ENCODE measurements at places on chromosomes 1 and 21.

DNA sequence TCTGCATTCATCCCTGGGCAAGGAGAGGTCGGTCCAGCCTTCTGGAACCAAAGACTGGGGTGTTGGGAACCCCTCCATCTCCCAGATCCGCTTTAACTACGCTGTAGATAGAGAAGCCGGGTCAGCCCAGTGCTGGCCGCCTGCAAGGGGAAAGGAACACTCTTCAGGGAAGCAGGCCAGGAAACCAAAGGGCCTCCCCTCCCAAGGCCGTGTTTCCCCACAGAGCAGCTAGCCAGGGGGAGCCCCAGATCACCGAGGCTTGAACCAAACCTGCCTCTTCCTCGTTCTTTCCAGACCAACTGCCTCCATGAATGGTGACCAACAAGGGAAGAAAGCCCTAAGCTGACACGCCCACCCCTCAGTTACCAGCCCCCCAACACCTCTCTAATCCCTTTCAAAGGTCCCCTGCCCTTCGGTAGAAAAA lies 1.2 kb upstream of the CHD5 start:
- no peak for DNase-seq

GRCh38 chr1:112614460-112615065 lies 4.4 kb downstream of the ST7L start:
- DNase-seq: peak; percentile 78

- DNase-seq: no peak
Measured at GRCh38 chr1:2241820-2242219, 13.7 kb downstream of the SKI start.

- DNase-seq: no peak
Measured at GRCh38 chr1:46638921-46639320, 22.3 kb upstream of the MOB3C start.

GRCh38 chr1:67831850-67832513 lies 1.3 kb downstream of the GNG12 start:
- DNase-seq: no peak

GRCh38 chr1:103256490-103256889 lies 148.2 kb upstream of the COL11A1 start:
- DNase-seq: no peak

DNA sequence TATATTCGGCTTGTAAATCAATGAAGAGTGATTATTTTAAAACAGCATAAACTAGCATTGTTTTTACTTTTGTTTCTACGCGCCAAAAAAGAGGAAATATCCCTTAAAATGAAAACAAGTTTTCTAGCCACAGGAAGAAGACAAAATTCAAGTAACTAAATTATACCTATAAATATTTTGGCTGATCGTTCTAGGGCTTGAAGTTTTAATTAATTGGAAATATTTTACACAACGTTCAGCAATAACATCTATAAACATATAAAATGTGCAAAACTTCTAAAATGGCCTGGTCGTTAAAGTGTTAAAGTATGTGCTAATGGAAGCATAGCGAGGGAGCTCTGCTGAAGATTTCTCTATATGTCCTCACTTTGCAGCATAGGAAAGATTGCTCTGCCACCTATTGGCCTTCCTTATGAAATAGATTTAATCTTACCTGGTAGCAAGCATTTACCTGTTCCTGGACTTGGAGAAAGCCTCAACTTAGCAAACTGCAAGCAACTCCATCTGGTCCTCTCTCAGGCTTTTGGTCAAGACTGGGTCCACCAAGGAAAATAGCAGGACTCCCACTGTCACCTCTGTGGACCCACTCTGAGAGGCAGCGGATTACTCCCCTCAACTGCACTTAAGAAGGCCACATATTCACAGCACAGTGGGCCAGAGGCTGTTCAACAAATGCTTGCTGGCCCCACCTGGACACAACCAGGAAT lies 351.3 kb upstream of the RUNX1 start:
- peak; percentile 82 for DNase-seq

DNA sequence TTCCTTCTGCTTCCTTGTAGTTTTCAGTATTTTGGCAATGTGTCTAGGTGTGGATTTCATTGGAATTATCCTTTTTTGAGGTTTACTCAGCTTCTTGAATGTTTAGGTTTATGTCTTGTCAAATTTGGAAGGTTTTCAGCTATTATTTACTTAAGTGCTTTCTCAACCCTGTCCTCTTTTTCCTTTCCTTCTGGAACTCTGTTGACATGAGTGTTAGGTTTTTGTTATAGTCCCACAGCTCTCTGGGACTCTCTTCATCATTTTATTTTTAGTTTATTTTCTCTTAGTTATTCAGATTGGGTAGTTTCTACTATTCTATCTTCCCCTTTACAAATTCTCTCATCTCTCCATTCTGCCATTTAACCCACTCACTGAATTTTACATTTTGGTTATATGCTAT lies 63.1 kb upstream of the GPR88 start:
- DNase-seq: no peak

DNA sequence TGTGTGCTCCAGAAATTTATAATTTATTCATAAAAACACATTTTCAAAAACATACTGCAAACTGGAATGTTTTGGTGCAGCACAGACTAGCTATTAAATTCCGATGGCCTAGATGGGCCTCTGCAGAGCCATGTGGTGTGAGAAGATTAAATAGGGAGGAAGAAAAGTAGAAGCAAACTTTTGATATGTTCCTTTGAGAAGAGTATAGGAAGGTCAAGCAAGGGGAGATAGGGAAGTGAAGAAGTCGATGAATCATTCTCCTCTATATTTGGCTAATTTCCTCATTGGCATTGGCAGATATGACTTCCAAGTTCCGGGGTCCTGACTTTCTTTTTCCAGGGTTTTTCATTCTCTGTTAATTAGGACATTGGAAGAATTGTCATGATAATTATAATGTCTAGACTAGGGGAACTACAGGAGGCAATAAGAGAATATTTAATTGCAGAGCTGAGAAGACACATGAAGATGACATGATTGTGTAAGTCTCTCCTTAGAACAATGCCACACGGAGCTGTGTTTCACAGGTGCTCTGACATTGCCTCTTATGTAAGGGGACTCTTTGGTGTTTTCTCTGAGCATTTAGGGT lies 19.3 kb upstream of the ZNF326 start:
- no peak for DNase-seq

GRCh38 chr1:11314959-11315358 lies 42.0 kb downstream of the UBIAD1 start:
- DNase-seq: no peak

- peak; percentile 31 for DNase-seq
Measured at GRCh38 chr1:77084457-77084856, 134.8 kb downstream of the PIGK start.

- no peak for DNase-seq
Measured at GRCh38 chr1:70376196-70376595, 21.7 kb upstream of the ANKRD13C start.

- DNase-seq: peak; percentile 4
Measured at GRCh38 chr1:30194046-30194619, 529.3 kb downstream of the MATN1 start.

GRCh38 chr1:209704584-209704983 lies at the start of gene HSD11B1:
TSS of gene HSD11B1 (plus strand) at chr1:209704846. CDS start at chr1:209704943, 97 bp downstream.
- DNase-seq: no peak

GRCh38 chr1:185215911-185216310 lies 58.9 kb downstream of the SWT1 start:
- no peak for DNase-seq

DNA sequence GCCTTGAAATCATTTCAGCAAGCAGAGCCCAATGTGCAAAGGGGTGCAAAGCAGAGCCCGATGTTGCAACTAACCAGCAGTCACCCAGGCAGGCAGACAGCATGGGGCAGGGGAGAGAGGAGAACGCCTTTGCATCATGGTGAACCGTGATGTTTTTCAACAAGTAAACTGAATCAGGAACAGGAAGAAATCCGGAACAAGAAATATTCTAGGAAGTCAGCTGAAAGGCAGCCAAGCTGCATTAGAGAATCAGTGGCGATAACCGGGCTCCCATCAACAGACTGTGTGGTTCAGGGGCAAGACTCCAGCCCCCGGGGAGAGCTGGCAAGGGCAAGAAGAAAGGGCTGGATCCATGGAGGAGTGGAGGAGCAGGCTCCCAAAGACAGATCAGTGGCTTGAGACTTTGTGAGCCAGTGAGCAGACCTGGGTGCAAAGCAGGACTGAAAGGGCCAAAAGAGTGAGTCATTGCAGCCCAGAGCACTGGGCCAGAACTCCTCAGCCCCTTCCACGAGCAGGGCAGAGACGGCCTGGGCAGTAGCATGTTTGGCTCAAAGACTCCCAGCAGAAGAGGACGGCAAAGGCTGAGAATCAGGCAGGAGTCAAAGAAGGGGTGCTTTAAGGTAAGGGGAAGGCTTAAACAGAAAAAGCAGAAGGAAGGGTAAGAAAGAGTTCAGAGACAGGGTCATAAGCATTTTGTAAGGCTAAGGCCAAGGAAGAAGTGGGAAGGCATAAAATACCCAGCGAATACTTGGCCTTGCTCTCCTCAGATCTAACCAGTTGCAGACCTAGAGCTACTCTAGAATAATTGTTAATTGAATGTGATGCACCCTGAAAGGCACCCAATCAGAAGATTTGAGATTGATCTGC lies 155.0 kb downstream of the SETD4 start:
- DNase-seq: no peak

DNA sequence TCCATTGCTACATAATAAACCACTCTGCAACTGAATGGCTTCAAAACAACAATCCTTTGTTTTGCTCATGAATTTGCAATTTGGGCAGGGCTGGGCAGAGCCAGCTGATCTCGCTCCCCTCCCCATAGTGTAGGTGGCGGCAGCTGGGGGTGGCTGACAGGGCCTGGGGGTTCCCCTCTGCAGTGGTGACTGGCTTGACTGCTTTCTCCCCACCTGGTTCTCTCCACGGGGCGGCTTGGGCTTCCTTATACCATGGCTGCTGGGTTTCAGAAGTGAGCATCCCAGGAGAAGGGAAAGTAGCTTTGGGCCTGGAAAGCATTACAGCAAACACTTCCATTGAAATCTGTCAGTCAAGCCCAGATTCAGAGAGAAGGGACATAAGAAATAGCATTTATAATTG lies 129.7 kb upstream of the ZBTB40 start:
- DNase-seq: no peak

DNA sequence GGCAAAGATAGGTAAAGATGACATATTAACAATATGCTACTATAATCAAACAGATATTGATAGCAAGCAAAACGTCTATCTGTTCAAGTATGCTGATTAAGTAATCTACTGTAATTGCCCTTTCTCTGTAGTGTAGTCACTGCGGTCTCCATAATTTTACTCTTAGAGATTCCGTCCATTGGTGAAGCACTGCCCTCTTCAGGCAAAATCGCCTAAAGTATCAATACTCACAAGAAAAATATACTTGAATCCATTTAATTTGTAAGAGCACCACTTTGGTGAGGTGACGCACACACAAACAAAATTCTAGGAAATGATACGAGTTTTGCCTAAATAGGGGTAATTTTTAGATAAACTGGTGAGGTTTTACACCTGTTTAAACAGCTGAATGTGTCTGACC lies 434.6 kb upstream of the CHRM3 start:
- DNase-seq: no peak

- peak; percentile 71 for DNase-seq
Measured at GRCh38 chr1:8423269-8423691, 105.4 kb downstream of the SLC45A1 start.

- DNase-seq: no peak
Measured at GRCh38 chr21:20874202-20874601, 124.0 kb upstream of the NCAM2 start.

DNA sequence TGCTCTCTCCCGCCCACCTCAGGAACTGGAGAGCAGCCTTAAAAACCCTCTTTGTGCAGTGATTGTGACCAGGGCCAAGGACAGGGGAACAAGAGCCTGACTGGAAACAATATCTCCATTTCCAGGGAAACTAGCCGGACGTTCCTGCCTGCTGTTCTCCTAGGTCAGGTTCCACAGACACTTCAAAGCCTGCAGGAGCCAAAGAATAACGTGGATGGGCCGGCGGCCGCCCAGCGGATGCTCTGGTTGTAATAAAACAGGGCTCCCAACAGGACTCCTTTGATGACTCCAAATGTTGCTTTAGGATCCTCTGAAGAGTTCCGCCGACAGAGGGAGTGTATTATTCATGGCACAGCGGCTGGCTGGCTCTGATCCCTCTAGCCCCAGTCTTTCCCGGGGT lies 162.2 kb downstream of the PLXNA2 start:
- no peak for DNase-seq

DNA sequence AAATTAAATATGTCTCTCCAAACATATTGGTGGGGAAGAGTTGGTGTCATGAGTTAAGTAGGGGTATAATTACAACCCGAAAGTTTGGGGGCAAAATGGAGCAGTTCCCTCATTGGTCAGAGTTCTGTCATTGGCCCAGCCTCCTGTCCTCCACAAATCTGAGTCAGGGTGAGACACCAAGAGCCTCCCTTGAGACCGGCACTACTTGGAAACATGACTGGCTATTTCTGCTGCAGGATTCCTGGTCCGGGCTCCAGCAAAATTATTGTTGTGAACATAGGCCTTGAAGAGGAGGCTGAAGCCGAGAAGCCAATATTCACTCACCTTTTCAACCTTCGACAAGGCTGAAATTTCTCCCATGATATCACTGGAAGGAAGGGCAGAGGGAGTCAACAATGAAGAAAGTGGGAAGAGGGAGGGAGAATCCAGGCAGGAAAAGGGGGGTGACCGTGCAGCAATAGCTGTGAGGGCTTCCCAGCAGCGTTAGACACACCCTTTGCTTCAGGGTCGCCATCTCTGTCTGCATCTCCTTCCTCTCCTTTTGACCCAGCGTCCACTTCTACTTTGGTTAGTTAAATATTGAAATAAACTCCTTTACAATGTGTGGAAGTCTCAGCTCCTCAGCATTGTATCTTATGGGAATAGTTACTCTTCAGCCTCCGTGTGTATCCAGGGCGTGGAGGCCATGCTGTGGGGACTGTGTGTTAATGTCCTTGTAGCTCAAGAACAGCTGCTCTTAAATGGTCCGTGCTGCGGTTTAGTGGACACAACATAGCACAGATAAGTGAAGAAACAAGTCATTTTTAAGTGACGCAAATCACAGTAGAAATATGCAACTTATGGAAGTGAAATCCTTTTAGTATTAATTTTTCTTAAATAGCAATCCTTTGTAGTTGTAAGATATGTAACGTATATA lies 307.4 kb downstream of the DISC1 start:
- no peak for DNase-seq

DNA sequence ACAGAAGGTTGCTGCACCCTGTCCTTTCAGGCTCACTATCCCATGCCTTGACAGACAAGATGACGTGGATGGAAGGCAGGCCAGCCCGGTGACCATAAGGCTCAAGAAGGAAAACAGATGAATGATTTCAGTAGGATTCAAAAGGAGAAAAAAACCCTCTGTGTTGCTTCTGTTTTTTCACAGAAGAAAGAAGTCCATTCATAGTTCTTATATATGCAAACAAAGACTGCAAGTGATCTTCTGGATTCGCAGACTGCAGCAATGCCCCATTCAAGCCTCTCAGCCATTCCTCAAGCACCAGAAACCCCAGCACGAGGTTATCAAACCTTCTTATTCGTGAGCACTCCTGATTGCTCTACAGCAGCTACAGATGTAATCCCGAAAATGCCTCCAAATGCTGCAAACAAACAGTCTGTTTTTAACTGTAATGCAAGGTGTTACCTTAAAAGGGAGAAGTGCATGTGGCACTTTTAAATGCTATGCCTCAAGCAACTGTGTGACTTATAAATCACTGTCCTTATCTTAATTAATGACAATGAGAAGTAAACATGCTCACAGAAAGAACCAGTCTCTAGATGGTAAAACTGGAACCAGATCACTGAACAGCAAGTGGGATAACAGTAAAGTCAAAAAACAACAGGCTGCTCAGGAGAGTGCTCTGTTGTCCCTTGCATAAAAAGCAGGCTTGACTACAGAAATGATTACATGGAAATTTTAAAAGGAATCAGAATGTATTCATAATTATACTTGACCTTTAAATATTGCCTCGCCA lies 173.9 kb downstream of the HHIPL2 start:
- DNase-seq: no peak

GRCh38 chr21:39288987-39289386 lies 24.4 kb downstream of the BRWD1 start:
- DNase-seq: no peak

- no peak for DNase-seq
Measured at GRCh38 chr1:1631782-1632420, at the start of gene MMP23B. TSS of gene MMP23B (plus strand) at chr1:1632173. CDS start at chr1:1632219, 46 bp downstream.
